ENCODE measurements at places on chromosomes 13 and 19.
A peak's percentile ranks its signal among the peaks of the same experiment; 100 is the strongest.

DNA sequence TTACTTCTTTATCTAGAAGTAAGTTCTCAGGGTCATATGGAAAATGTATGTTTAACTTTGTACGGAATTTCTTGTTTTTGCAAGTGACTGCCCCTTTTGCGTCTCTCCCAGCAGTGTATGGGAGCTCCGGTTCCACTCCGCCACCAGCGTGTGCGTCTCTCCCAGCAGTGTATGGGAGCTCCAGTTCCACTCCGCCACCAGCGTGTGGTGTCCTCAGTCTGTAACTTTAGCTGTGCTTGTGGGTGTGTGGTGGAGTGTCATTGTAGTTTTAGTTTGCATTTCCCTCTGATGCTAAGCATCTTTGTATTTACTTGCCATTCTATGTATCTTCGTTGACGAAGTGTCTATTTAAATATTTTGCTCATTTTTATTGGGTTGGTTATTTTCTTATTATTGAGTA is 2.4 kb downstream of the CUL4A start:
- no peak for DNase-seq

DNA sequence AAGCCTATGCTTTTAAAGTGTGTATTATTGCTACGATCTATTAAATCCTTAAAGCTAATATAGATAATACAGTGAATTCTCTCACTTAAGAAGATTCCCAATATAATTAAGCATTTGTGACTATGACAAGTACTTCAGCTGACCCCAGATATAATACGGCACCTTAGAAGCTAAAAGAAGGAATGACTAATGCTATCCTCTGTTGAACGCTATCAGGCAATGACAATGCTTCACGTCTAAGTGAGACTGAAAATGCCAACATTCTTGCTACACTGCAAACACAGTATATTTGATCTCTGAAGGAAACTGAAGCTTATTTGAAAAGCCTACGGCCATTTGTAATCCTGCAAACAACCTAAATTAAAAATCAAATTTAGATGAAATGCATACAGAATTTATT is 19.7 kb downstream of the VWA8 start:
- DNase-seq = no peak

GRCh38 chr19:6276447-6276846 is 3.3 kb downstream of the MLLT1 start:
- DNase-seq = no peak

GRCh38 chr13:80339563-80339911 is 1.4 kb downstream of the SPRY2 start:
- peak; percentile 53 for DNase-seq

- DNase-seq = no peak
These were observed 70.0 kb upstream of the IRS2 start for GRCh38 chr13:109856350-109856749.

GRCh38 chr13:97335488-97336134 is 98.4 kb upstream of the RAP2A start:
- no peak for DNase-seq

DNA sequence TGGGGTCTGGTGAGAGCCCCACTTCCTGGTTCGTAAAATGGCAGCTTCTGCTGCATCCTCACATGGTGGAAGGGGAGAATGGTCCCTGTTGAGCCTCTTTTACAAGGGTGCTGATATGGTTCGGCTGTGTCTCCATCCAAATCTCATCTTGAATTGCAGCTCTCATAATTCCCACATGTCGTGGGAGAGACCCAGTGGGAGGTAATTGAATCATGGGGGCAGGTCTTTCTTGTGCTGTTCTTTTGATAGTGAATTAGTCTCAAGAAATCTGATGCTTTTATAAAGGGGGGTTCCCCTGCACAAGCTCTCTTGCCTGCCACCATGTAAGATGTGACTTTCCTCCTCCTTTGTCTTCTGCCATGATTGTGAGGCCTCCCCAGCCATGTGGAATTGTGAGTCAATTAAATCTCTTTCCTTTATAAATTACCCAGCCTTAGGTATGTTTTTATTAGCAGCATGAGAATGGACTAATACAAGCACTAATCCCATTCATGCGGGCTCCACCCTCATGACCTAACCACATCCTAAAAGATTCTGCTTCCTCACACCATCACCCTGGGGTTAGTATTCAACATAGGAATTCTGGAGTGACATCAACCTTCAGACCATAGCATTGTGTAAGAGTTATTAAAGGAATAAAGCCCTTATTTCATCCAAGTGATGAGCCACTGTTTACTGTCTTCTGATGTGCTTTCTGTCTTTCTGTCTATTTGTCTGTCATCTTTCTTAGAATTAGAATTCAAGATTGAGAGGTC is 159.0 kb upstream of the IRS2 start:
- no peak for DNase-seq

GRCh38 chr13:53474878-53475277 is 446.3 kb downstream of the OLFM4 start:
- DNase-seq = no peak

- DNase-seq = peak; percentile 70
These were observed 566 bp downstream of the TIMM13 start for GRCh38 chr19:2426611-2427428.

- no peak for DNase-seq
These were observed 11.9 kb upstream of the ZNF675 start for GRCh38 chr19:23698711-23699520.

- DNase-seq = no peak
These were observed 219.9 kb downstream of the RFC3 start for GRCh38 chr13:34037636-34038540.

DNA sequence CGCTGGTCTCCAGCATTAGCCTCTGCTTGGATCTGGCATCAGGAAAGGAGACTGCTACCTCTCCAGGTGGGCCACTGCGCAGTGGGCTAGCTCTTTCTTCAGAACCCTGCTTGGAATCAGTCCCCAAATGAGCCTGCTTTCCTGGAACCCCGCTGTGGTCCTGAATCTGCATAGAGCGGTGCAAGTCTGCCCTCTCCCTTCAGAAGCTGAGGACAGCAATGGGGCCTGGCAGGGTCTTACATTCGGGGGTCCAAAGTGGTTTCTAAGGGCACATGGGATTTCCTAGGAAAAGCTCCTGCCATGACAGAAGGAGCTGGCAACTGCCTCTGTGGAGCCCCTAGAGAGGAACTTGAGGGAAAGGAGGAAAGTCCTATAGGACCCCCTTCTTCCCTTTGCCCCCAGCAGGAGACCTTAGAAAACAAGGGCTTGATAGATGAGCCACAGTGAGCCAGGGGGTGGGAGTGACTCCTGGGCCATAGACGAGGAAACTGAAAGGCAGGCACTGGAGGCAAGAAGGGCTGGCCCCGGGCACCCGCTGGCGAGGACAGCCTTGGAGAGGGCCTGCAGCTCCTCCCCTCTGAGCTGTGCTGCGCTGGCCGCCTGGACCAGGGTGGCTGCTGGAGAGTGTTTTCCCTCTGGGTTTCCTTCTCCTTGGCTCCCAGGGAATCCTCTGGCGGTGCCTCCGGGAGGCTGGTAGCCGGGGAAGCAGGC is 1.4 kb upstream of the VSTM2B start:
- DNase-seq = no peak

GRCh38 chr19:35644987-35645679 is 3.0 kb upstream of the COX6B1 start:
- peak; percentile 70 for DNase-seq

GRCh38 chr19:30171138-30171635 is 201.0 kb upstream of the ZNF536 start:
- no peak for DNase-seq

- no peak for DNase-seq
These were observed 12.9 kb downstream of the MYDGF start for GRCh38 chr19:4657262-4657661.

GRCh38 chr13:109000207-109000606 is 370.8 kb downstream of the MYO16 start:
- no peak for DNase-seq

DNA sequence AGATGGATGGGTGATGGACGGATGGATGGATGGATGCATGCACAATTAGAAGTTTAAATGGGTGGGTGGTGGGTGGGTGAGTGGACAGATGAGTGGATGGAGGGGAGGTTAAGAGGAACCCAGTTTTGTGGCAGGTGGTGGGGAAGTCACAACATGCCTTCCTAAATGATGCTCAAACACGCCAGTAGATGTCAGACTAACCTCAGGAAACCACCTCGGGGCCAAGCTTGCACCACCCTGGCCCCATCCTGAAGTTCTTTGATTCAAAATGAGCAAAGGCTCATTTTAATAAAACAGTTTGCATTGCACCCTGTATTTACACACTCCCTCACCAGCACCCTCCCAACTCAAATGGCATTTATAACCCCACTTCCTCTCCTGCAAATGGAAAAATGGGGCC is 91.4 kb upstream of the CACNA1A start:
- peak; percentile 80 for DNase-seq

DNA sequence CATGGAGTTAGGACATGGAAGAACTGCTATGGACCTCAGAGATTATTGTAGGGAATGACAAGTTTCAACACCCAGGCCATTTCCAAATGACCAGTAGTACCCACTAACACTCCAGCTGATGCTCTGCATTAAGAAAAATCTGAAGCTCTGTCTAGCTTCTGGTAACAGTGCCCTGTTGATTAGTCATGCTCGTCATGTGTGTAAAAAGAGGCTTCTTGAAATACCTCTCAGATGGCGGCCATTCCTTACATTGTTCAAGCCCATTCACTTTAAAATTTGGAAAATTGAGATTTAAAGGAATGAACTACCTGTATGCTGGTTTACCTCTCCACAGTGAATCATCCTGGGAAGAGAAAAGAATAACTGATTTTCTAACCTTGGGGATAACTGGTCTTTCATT is 527.9 kb upstream of the ARGLU1 start:
- no peak for DNase-seq

- DNase-seq = no peak
These were observed 59.4 kb upstream of the TSHZ3 start for GRCh38 chr19:31408460-31409124.

DNA sequence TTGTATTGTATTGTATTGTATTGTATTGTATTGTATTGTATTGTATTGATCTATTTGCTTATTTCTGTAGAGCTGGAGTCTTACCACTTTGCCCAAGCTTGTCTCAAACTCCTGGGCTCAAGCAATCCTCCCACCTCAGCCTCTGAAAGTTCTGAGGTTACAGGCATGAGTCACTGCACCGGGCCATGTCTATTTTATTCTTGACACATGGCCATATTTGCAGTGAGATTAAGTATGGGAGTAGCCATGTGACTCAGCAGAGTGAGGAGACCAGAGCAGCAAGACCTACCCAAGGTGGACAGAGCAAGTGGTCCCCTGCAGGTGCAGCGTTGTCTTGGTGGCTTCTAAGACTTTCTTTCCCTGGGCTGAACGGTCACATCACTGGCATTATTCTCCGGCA is 49.1 kb upstream of the UBAC2 start:
- no peak for DNase-seq

GRCh38 chr19:43464134-43464775 is 1.2 kb downstream of the LYPD3 start:
- peak; percentile 71 for DNase-seq

DNA sequence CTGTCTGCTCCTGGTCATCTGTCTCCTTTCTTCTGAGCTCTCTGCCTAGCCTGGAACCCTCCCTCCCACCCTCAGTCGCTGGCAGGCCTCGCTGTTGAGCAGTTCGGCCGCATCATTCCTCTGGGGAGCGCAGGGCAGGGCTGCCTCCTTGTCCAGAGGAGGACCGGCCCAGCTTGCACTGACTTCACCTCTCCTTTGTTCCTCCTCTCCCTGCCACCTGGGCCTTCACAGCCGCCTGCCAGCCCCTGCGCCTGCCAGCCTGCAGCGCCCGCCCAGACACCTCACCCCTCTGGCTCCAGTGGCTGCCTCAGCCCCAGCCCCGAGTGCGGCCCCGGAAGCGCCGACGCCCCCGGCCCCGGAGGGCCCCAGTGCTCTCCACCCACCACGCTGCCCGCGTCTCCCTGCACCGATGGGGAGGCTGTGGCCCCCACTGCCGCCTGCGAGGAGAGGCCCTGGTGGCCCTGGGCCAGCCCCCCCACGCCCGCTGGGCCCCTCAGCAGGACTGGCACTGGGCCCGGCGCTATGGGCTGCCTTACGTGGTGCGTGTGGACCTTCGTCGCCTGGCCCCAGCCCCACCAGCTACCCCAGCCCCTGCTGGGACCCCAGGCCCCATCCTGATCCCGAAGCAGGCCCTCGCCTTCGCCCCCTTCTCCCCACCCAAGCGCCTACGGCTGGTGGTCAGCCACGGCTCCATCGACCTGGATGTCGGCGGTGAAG is 7.2 kb downstream of the KMT5C start:
- DNase-seq = no peak

DNA sequence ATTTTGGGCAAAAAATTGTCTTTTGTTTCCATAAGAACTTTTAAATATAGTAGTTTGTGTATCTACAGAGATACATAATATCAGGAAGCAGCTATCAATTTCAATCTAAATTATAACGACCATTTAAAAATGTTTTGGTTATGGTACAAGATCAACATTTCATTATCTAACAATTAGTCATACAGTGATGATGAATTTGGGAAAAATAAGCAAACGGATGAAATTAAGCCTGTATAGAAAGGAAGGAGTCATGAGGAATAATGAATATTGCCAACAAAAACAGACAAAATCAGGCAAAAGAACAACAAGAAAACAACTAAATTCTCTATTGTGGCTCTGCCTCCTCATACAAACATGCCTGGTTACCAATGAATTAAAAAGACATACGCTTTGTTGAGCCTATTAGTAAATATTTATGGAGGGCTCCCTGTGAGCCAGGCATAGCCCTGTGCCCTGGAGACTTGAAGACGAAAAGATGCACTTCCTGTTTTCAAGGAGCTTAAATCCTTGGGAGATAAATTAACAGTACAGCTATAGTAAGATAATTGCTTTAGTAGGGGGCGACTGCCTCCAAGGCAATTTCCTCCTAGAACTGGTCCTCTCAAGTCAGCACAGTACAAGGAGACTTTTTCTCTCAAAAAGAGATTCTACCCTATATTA is 73.0 kb downstream of the NALCN start:
- DNase-seq = no peak

DNA sequence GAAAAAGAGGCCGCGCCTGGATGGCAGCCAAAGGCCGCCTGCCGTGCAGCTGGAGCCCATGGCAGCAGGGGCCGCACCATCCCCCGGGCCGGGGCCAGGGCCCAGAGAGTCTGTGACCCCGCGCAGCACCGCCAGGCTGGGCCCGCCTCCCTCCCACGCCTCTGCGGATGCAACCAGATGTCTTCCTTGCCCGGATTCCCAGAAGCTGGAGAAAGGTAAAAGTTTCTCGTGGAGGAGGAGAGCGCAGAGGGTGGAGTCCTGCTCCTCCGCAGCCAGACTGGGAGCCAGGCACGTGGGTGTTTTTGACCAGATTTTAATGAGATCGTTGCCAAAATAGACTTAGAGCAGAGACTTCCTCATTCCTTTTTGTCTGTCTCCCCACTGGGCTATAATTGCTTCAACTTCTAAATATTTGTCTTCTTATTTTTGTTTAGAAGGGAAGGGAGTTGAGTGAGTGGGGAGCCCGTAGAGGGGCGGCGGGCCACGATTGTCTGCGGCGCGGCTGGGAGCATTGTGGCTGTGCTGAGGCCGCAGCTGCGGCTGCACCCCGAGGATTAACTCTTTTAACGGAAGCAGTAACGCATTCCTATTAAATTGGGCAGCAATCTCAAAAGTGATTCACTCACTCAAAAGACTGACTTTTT is 22.8 kb upstream of the NDUFS7 start:
- peak; percentile 42 for DNase-seq

DNA sequence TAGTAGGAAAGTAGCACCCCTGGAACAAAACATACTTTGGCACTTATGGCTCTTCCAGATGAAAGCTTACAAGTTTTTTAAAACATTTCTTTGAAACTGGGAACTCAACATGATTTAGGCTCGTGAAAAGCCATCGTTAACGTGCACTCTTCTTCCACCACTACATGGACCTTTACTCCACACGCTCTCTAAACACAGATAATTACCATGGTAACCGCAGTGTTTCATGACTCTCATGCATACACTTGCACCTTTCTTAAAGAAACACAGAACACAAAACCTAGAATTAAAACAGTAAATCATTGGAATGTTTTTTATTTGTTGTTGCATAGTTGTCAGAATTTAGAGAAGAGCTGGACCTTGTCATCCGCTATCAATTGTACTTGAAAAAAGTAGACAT is 154.3 kb downstream of the FGF9 start:
- peak; percentile 30 for DNase-seq
